ENCODE measurements at places on chromosomes 16 and 17. TPM values are rescaled to one million over a fixed set of nuclear protein-coding genes. Genes with fewer than 3 reads are reported as not detected.

DNA sequence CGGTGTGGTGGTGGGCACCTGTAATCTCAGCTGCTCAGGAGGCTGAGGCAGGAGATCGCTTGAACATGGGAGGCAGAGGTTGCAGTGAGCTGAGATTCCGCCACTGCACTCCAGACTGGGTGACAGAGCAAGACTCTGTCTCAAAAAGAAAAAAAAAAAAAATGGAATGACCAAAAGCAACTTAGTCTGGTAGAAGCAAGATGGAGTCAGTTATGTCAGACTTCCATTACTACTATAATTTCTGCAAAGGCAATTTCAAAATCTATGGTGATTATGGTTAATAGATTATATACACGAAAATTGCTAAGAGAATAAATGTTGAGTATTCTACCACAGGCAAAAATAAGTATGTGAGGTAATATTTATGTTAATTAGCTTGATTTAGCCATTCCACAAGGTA, 32.3 kb downstream of the NOL11 start:
- DNase-seq = no peak

DNA sequence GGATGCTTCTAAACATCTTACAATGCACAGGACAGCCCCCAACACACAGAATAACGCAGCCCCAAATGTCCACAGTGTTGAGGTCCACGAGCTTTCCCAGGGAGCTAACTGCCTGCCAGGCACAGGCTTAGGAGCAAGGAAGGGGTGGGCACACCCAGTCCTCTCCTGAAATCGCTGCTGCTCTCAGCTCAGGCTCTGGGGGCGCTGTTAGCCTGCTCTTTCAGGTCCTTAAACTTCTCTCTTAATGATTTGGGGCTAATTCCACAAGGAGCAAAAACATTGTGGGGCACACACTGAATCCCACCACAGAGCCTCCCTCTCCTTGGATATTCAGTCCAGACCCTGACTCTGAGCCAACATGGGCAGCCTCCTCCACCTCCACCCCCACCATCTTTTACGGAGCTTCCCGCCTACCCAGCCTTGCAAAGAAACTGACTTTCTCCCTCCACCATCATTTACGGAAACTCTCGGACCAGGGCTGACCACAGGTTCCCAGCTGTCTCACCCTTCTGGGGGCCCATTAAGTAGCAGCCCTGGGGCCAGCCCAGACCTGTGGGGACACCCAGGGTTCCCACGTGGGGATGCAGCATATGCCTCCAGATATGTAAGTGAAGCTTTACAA, 1.1 kb downstream of the CD300H start:
- no peak for DNase-seq

DNA sequence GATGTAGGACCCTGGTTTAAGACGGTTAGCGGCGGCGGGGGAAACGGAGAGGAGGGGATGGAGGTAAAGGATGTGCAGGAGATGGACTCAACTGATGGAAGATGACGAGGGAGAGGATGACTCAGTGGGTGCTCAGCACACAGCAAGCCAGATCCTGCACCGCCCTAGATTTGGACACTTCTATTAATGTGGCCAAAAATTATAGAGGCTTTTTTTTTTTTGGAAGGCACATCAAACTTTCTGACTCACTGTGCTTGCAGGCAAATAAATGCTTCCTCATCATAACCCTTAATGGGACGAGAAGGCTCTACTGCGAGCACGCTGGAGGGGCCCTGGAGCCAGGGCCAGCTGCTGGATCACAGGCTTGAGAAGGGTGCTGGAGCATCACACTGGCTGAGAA, 36.0 kb downstream of the RTN4RL1 start:
- DNase-seq = no peak

GRCh38 chr17:81385320-81386111, 9.7 kb upstream of the BAHCC1 start:
- DNase-seq = no peak

The NACA2 gene
- polyA plus RNA-seq = 0.51 TPM

The CCL17 gene
- 27.2 TPM for polyA plus RNA-seq

The ADAMTS18 gene
- polyA plus RNA-seq = not detected

The PLK1 gene
- polyA plus RNA-seq = 184 TPM

All from GM12878 (cell line).